ENCODE measurements at places on chromosomes 3 and 15.

GRCh38 chr3:36418296-36418695, 38.0 kb downstream of the STAC start:
- DNase-seq = no peak

DNA sequence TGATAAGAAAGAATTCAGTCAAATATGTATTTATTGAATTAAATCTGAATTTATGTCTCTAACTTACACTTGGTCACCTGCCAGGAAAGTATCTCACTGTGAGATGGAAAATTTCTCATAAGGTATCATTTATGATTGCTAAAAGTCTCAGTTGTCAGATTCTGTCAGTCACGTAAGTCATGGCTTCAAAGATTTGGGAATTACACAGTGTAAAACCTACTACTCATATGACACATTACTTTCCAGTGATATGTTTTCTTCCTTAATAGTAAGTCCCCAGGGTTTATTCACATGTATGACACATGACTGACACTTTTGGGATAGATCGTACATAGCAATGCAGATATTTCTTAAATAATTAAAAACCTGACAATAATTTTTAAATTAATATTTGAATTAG, 792.2 kb downstream of the PLOD2 start:
- no peak for DNase-seq

DNA sequence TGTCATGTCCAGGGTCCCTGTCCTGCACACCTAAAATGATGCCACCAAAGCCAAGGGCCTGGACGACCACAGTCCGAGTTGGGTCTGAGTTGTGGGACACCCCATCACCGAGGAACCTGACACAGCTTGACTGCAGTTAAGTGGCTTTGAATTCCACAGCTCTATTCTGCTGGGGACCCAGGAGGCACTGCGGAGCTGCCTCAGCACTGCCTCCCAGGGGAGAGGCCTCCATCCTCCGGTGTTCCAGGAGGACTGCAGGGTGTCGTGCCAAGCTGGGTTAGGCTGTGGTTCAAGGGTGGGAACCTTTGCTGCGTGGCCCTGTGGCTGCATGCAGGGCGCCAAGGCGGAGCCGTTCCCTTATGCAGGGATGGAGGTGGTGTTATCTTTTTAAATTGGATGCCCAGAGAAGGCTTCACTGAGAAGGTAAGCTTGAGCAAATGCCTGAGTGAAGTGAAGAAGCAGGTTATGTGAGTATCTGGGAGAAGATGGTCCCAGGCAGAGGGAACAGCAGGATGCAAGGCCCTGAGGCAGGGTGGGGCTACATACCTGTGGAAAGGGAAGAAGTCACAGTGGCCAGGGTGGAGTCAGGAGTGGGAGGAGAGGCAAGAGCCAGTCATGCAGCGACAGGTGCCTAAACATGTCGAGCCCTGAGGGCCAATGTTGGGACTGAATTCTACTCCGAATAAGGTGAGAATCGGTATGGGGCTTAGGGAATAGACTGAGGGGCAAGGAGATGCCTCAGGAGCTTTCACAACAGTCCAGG, 144.8 kb downstream of the TPRA1 start:
- DNase-seq = no peak

DNA sequence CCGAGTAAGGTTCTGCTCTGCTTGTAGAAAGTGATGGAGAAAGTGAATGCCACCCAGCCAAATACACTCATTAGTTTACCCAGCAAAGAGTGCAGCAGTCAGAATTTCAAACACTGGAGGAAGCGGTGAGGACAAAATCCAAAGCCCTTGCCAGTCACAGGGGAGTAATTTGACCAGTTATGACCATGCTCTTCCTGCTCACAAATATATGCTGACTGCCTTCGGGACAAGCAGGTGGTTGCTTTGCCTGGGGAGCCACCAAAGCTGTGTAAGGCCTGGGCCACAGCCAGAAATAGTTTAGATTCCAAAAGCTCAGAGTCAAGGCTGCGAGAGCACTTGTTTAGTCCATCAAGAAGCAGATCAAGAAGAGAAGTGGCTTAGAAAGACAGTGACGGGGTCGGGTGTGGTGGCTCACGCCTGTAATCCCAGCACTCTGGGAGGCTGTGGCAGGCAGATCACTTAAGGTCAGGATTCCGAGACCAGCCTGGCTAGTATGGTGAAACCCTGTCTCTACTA, 51.0 kb upstream of the ATP13A3 start:
- DNase-seq = no peak

DNA sequence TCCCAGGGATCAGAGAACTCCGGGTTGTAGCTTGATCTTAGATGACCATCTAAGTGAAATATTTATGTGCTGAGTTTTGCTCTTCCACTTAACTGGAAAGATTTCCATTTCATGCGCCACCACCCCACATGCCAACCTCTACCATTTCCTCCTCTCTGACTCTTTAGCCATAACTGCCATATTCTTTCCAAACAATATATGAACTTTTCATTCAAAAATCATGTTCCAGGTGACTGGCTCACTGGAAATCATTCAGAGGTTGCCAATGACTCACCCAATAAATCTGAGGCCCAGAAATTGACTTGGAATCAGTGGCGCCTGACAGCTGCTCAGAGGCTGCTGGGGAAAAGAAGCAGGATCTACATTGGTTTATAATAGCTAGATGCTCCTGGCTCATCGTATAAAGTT, 31.6 kb upstream of the FAM174B start:
- DNase-seq = no peak

DNA sequence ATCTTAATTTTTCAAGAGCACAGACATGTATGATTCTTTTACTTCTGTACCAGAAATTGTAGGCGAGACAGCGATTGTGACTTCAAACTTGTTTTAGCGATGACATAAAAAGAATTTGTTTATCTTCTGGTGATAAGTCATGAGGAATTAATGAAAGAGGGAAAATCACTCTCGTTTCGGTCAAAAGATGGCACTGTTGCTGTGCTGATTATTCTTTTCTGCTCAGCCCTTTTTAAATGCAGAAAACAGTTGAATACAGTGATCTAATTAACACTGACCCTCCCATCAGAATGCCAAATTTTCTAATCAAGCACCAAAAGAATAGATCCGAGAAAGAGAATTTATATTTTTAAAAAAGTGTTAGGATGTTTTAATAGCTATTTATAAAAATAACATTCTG, 52.6 kb downstream of the NSUN3 start:
- DNase-seq = no peak

GRCh38 chr15:62119874-62120273, 45.2 kb downstream of the C2CD4B start:
- no peak for DNase-seq

DNA sequence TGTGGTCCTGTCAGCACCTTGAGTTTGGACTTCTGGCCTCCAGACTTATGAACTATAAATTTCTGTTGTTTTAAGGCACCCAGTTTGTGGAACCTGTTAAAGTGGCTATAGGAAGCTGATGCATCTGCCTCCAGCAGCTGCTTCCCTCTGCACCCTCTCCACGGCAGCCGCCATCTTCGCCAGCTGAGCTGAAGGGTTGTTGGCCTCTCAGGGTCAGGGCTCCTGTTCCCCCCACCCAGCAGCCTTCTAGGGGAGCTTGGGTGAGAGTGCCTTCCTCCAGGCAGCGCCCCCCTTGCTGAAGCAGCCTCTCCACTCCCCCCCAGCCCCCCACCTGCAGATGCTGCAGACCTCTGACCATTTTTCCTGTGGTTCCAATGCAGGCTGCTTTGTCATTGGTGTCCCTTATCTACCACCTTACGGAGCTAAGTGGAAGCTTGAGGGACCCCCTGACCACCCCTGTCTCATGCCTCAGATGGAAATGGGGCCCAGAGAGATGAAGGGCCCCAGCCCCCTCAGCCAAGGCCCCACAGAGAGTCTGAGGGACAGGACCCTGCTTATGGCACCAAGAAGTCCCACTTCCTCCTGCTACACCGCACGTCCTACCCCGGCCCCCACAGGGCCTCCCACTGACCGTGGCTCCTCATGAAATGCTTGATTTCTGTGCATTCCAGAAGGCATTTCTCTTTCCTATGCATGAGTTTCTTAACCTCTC, 61.4 kb upstream of the TLE3 start:
- no peak for DNase-seq

DNA sequence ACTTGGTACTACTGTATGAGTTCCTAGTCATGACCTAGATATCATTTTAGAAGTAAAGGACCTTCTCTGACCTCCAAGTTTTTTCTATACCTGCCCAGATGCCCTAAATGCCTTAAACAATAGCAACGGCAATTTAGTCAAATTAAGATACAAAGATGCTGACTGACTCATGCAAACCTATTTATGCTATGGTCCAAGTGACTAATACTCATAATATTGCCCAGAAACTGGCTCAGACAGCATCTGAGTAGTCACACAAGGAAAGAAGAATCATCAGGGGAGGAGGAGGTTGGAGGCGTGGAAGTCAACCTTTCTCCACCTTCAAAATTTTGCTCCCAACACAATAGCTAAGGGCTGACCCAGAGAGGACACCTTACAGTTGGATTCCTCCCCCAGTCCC, 6.8 kb downstream of the FYCO1 start:
- DNase-seq = no peak

DNA sequence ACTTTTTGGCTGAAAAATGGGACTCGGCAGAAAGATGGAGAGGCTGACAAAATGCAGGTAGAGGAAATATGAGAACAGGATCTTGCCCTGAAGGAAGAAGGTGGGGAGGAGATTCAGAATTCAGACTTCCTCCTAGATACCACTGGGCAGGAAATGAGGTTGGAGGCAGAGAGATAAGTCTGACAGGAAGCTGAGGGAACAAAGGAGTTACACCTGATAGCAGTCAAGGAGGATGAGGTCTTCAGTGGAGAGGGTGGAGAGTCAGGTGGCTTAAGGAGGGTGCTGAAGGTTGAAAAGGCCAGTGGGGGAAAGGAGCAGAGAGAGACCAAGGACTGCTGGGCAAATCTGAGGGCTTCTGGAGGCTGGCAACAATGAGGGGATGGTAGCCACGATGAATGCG, 56.8 kb downstream of the CCR4 start:
- no peak for DNase-seq

- no peak for DNase-seq
These were observed 336.1 kb downstream of the GBE1 start for GRCh38 chr3:81425198-81425868.

GRCh38 chr3:194300382-194300758, 50.8 kb downstream of the CPN2 start:
- no peak for DNase-seq

DNA sequence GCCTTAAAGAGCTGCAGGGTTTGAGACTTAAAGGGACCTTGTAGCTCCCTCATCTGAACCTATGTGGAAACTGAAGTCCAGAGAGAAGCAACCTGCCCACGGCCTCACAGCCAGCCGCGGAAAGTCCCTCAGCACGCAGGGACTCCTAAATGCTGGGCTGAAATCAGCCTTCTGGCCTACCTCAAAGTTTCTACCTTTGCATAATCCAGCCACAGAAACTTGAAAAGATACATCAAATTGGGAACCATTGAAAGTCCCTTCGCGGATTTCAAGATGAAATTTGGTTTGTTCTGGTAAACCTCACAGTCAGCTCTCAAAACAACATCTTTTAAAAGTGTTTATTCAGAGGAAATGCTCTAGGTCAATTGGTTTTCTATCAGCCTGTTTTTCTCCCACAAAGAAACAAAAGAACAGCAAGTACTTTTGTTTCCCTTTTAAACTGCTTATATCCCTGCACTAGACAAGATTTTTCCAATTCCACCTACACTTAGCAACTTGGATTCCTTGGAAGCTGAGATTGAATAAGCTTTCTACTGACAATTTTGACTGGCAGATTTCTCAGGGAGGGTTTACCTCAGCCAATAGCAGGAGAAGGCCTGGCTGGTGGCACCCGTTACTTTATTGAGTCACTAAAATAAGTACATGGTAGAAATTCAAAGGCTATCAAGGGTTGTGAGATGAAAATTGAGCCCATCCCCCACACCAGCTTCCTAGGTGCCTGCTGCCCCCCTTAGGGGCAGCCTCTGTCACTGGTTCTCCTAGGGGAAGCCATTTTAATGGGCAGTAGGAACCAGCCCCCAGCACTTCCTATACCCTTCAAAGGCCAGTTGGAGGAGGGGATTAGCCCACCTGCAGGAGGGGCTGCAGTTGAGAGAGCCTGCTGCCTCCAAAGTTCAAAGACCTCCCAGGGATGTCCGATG, 171.2 kb downstream of the ADAMTS17 start:
- DNase-seq = no peak

- no peak for DNase-seq
These were observed 9.6 kb downstream of the SUCLG2 start for GRCh38 chr3:67644827-67645226.

- no peak for DNase-seq
These were observed 23.0 kb downstream of the LRIG1 start for GRCh38 chr3:66477856-66478255.

DNA sequence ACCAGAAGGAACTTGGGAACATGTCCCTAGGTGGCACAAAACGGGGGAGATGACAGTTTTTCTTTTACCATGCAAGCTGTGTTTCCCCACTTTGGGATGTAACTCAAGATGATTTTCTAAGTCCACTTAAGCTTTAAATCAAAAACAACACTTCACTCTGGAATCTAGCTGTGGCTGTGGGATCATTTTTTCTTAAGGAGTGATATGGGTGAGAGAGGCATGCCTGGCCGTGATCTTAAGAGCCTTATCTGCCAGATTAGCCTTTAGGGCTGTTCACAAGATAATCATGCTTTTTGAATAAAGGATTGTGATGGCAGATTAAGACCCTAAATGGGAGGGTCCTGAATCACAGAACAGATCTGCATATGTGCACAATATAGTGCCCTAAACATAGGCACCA, 384.8 kb upstream of the SEMA6D start:
- no peak for DNase-seq

DNA sequence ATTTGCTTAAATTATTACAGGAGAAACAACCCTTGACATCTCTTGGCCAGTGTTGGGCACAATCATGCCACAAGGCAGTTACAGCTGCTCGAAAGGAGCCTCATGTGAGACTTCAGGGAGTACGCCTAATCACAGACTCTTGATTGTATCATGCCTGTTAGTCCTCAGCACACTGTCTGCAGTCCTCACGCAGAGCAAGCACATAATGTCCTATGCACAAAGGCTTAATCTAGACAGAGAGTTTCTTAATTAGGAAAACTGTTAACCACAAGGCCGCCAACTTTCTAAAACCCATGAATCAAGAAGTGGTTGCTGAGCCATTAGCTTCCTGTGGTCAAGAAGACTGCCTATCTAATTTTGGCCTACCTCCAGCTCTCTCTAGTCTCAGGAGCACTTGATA, 172.0 kb downstream of the UNC13C start:
- no peak for DNase-seq

- no peak for DNase-seq
These were observed 118.8 kb downstream of the LPP start for GRCh38 chr3:188272481-188273372.
